ENCODE measurements at places on chromosomes 2 and 18.

GRCh38 chr18:75107931-75108276, 101.0 kb downstream of the PTGR3 start:
- no peak for DNase-seq

- no peak for DNase-seq
Measured at GRCh38 chr2:40093021-40093675, 314.1 kb upstream of the THUMPD2 start.

DNA sequence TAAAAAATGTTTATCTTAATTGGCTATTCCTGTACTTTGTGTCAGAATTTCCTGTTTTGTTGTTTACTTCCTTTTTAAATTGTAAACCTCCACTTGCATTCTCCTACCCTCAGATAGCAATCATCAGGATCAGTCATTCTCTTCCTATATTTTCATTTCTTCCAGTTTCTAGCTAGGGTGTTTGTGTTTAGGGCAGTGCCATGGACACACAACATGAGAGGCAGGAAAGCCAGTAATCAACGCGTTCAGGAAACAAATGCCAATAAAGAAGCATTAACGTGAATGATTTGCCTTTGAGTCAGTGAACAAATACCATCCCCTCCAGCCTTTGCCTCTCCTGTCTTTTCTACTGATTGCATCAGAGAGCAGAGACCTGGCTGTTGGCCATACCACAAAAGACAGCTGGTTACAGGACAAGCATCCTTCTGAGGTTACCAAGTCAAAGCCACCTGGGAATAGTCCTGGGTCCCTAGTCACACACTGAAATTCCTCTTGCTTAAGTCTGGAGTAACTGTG, 56.7 kb upstream of the FHL2 start:
- DNase-seq, result peak; percentile 99

- no peak for DNase-seq
Measured at GRCh38 chr18:48968412-48969215, 17.8 kb upstream of the SMAD7 start.

DNA sequence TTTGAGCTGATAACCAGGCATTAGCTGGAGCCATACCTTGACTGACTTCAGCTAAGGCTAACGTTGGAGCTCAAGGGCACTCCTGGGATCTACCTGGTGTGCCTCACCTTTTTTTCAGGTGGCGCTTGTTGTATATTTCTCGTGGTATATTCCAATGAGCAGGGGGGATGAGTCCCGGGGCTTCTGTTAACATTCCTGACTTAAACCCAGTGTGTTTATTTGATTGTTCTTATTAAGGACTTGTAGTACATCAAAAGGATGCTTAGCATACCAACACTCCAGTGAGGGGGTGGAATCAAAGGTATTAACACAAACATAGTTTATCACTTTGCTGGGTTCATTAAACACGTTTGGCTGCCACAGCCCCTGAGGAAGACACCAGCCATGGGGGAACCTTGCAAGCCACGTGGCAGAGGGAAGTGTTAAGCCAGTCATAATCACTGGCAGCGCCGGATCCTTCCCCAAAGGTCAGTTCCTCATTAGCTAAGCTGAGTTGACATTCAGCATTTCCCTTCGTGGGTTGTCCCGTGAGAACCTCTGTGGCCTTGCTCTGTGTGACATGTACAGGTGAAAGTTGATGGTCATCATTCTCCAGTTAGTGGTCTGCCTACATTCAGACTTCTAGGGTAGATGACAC, 119.5 kb upstream of the MCFD2 start:
- DNase-seq, result no peak
